Hematopoietic multipotent progenitor cell treated with erythropoietin and hydrocortisone succinate and interleukin-3 and kit ligand, for 17 days (in vitro differentiated cells): ENCODE measurements at places on chromosomes 5 and 9.

- no peak for DNase-seq
Measured at GRCh38 chr9:70911791-70912190, 209.6 kb downstream of the TRPM3 start.

GRCh38 chr5:13910201-13910600, 34.3 kb downstream of the DNAH5 start:
- no peak for DNase-seq

DNA sequence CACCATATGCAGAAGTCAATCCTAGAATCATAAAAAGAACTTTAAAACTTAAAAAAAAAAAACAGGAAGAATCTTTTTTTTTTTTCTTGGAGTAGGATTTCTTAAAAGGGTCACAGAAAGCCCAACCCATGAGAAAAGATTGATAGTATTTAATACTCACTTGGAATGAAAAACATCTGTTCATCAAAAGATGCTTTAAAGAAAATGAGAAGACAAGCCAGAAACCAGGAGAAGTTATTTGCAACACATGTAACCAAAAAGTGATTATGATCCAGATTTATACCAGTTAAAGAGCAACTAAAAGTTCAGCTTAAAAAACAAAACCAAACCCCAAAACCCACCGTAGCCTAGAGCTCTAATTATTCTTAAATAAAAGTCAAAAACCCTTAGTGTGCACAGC, 69.3 kb downstream of the TLE4 start:
- no peak for DNase-seq

- no peak for DNase-seq
Measured at GRCh38 chr9:94632737-94633136, 6.6 kb downstream of the FBP1 start.
